ENCODE measurements at places on chromosomes 16 and 17.

DNA sequence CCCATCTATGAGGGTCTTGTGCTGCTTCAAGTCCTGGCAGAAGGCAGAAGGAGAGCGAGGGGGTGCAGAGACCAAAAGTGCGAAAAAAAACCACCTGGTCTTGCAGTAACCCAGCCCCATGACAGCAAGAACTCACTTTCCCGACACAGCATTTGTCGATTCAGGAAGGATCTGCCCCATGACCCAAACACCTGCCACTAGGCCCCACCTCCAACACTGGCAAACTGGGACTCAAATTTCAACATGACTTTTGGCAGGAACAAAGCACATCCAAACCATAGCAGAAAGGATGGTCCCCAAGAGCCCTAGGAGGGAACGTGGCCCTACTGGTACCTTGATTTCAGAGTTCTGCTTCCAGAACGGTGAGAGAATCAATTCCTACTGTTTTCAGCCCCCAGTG is 34.7 kb upstream of the KLHDC4 start:
- DNase-seq, result no peak

GRCh38 chr17:73819440-73820395 is 175.5 kb upstream of the SDK2 start:
- no peak for DNase-seq

- no peak for DNase-seq
Observed at GRCh38 chr17:43094129-43094835, 30.9 kb downstream of the BRCA1 start.

- DNase-seq, result no peak
Observed at GRCh38 chr17:42678951-42679491, 2.2 kb upstream of the PLEKHH3 start.

- no peak for DNase-seq
Observed at GRCh38 chr17:44177640-44178039, 7.1 kb downstream of the ASB16 start.

GRCh38 chr17:73267648-73268537 is 6.2 kb upstream of the CPSF4L start:
- DNase-seq, result no peak

DNA sequence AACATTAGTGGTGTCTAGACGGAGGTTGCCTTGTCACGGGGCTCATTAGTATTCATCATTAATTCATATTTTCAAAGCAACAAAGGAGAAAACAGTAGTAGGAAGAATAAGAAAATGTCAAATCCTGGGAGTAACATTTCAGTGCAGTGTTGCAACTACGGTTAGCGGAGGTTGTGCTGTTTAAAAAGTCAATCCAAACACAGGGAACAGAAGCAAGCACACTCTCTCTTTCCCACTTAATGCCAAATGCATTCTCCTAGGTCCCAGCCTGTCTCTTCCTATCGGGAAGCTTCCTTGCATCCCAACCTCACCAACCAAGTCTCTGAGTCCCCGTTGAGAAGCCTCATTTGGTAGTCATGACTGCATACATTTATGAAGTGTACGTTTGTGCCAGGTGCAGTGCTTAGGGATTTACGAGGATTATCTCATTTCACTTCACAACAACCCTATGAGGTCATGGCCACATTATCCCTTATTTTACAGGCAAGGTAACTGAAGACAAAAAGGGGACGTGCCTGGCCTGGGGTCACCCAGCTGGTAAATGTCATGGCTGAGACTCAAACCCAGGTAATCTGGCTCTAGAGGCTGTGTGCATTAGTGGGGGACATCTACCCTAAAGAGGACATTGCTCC is 283.6 kb upstream of the SALL1 start:
- no peak for DNase-seq

GRCh38 chr17:9959377-9959981 is 54.4 kb upstream of the RCVRN start:
- DNase-seq, result no peak

DNA sequence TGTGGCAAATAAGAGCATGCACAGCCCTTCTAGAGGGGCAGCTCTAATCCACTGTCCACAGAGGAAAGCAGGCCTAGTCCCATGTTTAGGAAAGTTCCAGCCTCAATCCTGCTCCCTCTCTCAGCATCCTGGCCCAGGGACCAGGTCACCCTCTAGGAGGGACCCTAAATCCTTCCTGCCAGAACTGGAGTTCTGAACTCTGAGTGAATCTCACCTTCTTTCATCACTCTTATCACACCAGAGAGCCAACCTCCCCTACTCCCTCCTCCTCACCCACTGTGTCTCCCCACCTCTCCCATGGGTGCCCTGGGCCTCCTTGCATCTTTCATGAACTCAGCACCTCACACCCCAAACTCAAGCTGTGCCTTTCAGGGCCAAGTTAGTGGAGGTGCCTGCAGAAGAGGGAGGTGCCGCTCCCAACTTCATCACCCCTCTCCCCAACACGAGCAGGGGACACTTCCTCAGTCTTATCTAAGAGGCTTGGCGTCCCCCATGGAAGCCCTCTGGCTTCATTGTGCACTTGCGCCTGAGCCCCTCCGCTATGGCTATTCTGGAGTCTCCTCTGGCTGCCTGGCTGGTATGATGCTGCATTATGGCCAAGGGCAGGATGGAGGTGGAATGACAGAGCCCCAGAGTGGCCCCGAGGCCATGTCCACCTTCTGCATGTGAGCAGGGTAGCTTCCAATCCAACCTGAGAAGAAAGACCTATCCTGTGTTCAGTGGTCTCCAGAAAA is 31.7 kb downstream of the PIK3R6 start:
- no peak for DNase-seq

DNA sequence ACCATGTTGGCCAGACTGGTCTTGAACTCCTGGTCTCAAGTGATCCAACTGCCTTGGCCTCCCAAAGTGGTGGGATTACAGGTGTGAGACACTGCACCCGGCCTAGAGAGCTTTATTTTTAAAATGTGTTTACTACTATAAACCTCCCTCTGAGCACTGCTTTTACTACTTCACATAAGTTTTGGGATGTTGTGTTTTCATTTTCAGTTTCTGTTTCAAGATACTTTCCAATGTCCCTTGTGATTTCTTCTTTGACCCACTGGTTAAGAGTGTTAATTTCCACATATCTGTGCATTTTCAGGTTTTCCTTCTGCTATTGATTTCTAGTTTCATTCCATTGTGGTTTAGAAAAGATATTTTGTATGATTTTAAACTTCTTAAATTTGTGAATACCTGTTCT is 74.4 kb downstream of the NETO2 start:
- DNase-seq, result no peak

- no peak for DNase-seq
Observed at GRCh38 chr17:80694992-80695912, 150.6 kb downstream of the RPTOR start.

- no peak for DNase-seq
Observed at GRCh38 chr16:1057252-1057932, 15.2 kb upstream of the SSTR5 start.

- DNase-seq, result no peak
Observed at GRCh38 chr16:19218581-19218980, 50.5 kb downstream of the SYT17 start.

- DNase-seq, result no peak
Observed at GRCh38 chr17:50967795-50968194, 101.6 kb upstream of the TOB1 start.

DNA sequence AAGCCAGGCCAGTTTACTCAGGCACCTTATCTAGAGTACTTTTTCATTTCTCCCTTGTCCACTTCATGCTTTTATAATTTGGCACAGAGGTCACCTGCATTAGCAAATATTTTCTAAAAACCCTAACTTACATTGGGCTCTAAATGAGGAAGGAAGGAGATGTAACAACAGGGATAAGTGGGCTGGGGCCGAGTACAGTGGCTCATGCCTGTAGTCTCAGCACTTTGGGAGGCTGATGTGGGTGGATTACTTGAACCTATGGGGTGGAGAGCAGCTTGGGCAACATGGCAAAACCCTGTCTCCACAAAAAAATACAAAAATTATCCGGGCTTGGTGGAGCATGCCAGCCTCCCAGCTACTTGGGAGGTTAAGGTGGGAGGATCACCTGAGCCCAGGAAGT is 55.9 kb downstream of the TMEM100 start:
- DNase-seq, result no peak

DNA sequence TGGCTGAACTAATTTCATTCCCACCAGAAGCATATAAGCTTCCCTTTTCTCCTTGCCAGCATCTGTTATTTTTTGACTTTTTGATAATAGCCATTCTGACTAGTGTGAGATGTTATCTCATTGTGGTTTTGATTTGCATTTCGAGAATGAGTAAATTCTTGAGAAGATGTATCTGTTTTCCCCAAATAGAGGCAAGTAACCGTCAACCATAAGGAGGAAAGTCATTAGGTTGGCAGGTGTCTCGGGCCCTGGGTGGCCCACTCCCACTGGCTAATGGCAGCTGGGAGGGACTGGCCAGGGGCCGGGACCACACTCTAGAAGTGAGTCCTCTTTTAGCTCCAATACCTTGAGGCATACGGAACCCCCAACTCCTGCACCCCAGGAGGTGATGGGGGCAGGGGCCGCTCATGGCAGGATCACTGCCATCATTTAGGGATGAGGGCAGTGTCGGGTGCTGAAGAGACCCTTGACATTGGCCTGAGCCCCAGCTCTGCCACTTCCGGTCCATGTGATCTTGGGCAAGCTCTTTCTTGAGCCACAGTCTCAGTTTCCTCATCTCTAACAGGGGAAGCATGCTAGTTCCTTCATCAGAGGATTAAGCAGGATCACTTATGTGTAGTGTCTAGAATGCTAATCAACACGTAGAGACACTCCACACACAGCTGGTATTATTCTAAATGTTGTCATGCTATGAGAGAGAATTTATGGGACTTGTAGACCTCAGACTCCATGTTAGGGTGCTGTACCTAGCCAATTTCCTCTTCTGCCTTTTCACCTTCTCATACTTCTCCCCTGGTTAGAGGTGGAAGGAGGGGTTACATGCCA is 44.3 kb downstream of the RGS9 start:
- DNase-seq, result no peak

DNA sequence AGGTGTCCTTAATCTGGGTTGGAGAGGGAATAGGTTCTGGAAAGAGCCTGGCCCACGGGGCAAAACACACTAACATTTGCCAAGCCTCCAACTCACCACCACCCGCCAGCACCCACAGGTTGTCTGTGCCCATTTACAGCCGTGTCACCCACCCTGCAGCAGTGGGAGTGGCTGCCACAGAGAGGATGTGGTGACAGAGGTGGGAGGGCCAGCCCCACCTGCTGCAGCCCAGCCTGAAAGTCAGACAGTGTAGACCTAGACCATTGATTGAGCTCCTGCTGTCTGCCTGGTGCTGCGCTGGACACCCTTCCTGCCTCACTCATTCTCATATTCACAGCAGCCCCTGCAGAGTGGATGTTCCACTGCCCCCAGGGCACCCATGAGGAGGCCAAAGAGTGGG is 44.7 kb downstream of the IL21R start:
- DNase-seq, result no peak

- no peak for DNase-seq
Observed at GRCh38 chr16:68434624-68435210, 13.6 kb downstream of the SMPD3 start.

GRCh38 chr17:74407384-74407783 is 24.5 kb upstream of the GPRC5C start:
- DNase-seq, result no peak

GRCh38 chr17:13562271-13562800 is 39.4 kb downstream of the HS3ST3A1 start:
- DNase-seq, result no peak

DNA sequence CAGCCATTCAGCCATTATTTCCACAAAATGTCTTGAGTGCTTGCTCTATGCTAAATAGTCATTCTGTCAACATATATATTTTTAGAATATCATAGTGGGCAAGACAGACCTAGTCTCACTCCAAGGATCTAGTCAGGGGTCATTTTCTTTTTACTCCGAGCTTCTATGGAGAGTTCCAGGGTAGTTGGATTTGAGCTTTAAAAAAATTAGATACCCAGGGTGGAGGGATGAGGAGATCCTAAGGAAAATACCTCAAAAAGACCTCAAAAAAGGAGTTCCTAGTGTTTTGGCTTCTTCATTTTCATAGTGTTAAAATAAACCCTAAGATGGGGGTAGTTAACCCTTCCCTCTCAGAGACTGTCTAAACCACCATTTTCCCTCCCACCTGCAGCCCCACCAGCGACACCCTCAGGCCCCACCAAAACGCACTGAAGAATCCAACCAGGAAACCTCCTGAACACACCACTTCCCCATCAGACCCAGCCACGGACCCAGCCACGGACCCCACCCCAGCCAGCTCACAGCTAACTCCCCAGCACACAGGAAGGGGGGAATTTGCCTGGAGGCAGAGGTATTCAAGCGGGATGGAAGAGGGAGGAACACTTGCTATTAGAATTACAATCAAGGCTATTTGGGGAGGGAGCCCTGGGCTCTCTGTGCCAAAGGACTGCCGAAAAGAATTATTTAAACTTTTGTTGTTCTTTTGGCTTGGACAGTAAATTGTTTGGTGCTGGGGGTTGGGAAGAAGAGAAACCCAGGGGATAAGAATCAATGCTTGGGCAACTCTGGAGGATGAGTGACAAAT is 2.2 kb downstream of the ETV4 start:
- no peak for DNase-seq

- DNase-seq, result no peak
Observed at GRCh38 chr16:79713609-79714309, 113.2 kb upstream of the MAF start.

- DNase-seq, result peak; percentile 48
Observed at GRCh38 chr16:81831722-81832126, 52.6 kb downstream of the PLCG2 start.
